Astrocyte (in vitro differentiated cells and primary cell): ENCODE measurements at places on chromosomes 2 and 18.

DNA sequence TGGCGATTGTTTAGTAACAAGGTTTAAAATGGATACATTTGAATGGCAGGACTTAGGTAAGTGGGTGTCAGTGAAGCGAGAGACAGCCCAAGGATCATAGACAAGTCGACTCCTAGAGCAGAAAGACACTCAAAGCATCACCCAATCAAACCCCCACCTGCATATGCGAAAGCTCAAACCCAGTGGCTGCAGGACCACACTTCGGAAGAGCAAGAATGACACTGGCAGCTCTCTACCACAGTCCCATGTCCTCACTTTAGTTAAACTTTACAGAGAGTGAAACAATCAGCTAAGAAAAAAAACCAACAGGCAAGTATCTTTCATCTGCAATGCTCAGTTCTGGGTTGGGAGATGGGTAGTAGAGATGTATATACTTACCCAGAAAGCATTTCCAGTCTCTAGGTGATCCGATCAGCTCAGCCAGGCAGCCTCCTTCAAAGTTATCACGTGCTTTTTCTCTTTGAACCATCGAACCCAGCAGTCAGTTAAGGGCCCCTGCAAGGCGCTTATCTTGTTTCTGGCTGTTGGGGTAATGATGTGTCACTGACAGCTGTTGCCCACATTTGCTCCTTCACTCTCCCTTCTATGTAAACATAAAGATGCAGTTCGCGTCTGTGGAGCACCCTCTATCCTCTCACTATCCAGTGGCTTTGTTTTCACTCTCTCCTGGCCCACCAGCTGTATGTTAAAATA is 357.5 kb upstream of the ID2 start:
- DNase-seq, result no peak

DNA sequence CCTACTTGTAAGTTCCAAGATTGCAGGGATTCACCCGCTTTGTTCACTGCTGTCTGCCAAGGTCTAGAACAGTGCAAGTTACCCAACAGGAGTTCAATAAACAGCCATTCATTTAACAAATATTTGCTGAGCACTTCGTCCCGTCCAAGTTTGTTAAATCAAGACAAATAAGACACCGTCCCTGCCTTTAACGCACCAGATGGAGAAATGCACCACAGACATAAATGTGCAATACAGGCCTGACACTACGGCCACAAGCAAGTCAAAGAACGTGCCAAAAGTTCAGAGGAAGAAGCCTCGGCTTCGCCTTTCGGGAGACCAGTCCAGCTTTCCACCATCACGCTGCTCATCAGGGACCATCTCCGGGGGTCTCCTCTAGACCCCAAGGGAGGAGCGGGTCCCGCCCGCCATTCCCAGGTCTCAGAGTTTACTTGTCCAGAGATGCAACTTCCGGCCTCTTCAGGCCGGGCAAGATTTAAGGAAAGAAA is 429 bp downstream of the C2orf76 start:
- peak; percentile 18 for DNase-seq

DNA sequence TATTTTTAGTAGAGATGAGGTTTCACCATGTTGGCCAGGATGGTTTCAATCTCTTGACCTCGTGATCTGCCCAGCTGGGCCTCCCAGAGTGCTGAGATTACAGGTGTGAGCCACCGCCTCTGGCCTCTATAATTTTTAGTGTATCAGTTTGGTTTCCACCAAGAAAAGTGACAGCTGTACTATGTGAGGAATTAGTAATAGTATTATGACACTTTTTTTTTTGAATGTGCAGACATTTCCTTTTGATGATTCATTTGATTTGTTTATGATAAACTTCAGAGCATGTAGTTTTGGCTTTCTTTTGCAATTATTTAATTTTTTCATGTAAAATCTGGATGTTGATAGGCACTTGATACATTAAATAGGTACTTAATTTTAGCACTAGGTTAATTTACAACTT is 61.5 kb downstream of the PTPN4 start:
- DNase-seq, result no peak

- no peak for DNase-seq
These were observed 46.2 kb downstream of the TGOLN2 start for GRCh38 chr2:85281553-85281952.

GRCh38 chr18:79354350-79354749 is 41.4 kb upstream of the NFATC1 start:
- DNase-seq, result no peak

- DNase-seq, result no peak
These were observed 23.3 kb upstream of the ROCK1 start for GRCh38 chr18:21134895-21135294.

DNA sequence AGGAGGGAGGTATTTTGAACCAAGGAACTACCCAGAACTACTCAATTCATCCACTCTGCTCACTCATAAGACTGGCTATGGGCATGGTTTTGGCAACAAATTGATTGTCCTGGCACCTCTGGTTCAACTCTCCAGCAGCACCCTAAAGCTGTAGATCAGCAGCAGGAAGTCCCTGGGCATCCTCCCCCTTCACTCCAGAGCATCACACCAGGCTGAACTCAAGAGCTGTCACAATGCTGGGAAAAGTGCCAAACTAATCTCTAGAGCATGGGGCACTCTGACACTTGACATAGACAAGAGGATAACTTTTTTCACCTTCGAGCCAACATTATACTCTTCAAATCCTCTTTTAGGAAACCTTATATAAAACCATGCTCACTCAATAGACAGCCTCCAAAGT is 154.1 kb upstream of the RBBP8 start:
- no peak for DNase-seq

- no peak for DNase-seq
These were observed 2.9 kb upstream of the MBP start for GRCh38 chr18:77135339-77136075.

DNA sequence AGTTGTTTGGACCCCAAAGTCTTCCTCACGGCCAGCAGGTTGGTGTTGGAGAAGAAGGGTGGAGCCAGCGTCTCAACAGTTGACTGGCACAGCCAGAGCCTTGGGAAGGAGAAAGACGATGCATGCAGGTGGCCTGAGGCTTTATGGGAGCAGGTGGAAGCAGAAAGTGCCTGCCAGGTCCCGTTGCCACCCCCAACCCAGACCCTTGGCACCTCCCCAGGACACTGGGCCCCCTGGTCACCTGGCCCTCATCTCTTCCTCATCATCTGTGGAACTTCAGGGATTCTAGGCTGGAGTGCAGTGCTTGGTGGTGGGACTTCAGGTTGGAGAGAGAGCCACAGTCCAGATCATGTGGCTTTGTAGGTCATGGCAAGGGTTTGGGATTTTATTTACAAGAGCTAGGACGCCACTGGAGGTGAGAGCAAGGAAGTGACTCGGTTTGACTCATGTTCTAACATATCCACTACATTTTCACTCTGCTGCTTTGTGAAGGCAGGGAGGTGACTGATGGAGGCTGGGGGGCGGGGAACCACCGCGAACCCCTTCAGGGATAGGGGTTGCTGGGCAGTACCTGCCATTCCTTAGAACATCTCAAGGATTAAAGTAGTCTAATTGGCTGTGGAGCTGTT is 62.5 kb upstream of the B3GNT7 start:
- DNase-seq, result no peak

DNA sequence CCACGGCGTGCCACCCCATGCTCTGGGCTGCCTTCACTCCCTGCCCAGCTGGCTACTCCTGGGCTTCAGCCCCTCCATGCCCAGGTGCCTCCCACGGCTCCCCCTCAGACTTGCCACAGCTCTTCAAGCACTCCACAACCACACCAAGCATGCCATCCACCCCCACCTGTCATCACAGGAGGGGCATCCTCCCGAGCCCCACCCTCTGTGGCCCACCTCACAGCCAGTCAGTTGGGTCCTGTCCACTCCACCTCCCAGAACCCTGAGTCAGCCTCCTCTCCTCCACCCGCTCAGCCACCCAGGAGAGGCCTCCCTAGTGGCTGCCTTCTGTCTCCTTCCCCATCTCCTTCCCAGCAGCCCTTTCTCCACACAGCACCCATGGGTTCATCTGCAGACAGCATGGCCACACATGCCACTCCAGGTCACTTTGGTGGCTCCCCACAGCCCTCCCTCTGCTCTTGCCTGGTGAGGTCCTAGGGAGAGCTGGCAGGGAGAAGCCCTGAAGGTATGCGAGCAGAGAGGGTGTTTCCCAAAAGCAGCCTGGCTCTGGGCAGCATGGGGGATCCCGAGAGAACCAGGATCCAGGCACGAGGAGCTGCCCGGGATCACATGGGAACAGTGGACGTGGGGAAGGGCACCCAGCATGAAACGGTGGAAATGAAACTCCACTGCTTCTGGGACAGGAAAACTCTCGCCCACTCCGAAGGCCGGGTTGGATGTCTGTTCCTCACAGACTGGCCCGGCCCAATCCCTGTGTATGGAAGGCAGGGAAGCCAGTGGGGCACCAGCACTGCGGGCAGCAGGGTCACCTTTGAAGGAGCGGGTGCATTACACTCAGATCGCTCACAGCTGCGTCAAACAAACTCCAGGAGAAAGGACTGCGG is 2.7 kb downstream of the LIMS2 start:
- DNase-seq, result no peak

DNA sequence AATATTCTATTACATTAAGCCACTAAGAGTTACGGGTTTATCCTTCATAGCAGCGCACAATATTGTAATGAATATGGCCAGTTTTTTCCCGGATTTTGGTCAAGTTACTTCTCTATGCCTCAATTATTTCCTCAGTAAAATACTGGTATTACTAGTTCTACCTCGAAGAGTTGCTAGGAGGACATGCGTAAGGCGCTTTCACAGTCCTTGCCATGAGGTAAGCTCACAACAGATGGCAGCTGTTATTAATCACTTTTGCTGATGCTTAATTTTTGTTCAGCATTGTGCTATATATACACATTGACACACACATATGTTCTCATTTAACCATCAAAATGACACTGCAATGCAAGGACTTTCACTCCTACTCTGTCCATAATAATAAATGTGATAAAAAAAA is 101.5 kb downstream of the SCG2 start:
- DNase-seq, result no peak

- no peak for DNase-seq
These were observed 71.5 kb downstream of the LYPD1 start for GRCh38 chr2:132598536-132598935.

GRCh38 chr18:6010921-6011320 is 115.6 kb upstream of the TMEM200C start:
- DNase-seq, result no peak

DNA sequence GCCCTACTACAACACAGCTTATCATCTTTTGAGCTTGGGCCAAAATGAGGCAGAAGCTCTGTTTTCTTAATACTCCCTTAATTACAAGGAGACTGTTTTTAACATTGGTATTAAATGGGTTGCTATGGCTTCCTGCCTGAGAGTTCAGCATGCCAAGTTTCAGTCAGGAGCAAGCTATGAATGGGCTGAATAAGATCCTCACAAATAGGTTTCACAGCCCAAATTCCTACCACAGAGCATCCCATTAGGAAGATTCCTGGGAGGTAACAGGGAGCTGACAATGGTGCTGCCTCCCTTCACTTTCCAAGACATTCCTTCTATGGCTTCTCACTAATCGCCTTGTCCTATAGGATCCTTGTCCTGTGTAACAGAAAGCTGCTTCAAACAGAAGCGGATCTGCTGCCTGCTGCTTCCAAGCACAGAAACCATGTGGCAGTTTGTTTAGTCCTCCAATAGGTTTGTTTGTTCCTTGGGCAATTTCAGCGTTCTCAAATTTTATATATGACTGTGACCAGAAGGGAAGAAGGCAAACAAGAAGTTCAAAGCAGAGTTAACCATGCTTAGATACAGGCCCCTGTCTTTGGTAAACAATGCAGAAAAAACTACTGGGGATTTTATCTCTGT is 70.9 kb downstream of the NCKAP5 start:
- DNase-seq, result peak; percentile 60
